SK-N-SH (cell line): ENCODE measurements at places on chromosomes 4 and X.

DNA sequence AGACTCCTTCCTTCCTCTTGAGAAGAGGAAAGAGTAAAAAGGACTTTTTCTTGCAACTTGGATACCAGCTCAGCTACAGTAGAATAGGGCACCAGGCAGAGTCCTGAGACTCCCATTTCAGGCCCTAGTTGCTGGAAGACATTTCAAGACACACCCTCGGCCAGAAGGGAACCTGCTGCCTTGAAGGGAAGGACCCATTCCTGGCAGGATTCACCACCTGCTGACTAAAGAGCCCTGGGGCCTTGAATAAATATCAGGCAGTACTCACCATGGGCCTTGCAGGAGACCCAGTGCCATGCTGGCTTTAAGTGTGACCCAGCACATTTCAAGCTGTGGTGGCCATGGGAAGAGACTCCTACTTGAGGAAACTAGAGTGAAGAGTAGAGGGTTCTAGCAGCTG lies 317.6 kb downstream of the DKK2 start:
- no peak for DNase-seq

GRCh38 chr4:102312417-102312816 lies 32.9 kb downstream of the SLC39A8 start:
- DNase-seq = no peak

DNA sequence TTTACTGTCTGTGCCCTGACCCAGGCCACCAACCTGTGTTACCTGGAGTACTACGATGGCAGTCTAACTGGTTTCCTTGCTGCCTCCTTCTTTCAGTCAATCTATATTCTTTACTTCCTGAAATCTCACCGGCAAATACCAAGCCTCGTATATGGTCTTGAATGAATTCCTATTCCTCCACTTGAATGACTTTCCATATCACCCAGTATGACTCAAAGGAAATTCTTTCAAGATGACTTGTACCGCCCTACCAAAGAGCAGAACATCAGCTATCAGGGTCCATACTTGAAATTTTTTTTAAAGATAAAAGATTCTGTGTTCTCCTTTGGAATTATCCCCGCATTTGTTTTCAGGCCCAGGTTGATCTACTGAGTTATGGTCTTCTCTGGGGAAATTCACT lies 378.0 kb downstream of the AFF2 start:
- no peak for DNase-seq

GRCh38 chr4:136847881-136848621 lies 684.2 kb downstream of the PCDH18 start:
- no peak for DNase-seq

GRCh38 chrX:131279197-131279596 lies 9.9 kb downstream of the IGSF1 start:
- no peak for DNase-seq

DNA sequence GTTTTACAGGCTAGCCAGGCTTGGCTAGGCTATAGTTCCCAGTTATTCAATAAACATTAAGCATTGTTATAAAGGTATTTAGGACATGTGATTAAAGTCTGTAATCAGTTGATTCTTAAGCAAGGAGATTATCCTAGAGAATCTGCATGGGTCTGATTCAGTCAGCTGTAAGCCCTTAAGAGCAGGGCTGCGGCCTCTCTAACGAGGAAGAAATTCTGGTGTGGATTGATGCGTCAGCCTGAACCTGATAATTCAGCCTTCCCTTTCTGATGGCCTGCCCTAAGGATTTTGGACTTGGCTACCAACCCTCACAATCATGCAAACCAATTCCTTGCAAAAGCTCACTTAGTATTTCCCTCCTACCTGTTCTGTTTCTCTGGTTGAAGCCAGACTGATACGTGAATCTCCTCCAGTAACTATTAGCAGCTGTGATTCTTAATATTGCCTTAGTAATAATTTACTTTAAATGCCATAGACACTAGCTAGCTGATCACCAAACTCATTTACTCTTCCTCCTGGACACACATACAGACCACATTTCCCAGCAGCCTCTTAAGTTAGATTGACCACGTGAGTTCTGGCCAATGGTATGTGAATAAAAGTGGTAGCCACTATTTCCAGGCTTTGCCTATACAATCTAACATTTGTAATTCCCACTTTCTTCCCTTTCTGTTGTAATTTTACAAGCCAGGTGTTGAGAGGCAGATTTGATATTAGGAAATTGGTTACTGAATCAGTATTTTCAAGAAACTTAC lies 678.0 kb upstream of the INTU start:
- no peak for DNase-seq

DNA sequence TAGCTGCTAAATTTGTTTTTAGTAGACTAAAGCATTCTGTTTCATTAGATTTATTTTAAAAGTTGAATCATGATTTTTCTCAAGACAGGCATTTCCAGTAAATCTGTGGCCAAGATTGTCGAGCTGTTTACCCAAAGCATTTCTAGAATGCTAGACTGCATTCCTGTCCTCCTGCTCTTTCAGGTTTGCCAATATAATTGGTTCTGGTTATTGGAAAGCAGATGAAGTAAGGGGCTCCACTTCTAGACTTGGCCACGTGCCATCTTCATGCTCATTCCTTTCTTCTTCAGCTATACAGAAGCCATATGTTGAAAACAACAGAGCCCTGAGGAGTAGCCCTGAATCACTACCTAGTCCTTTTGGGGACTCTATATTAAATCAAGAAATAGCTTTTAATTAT lies 62.5 kb downstream of the PGRMC2 start:
- no peak for DNase-seq

- DNase-seq = no peak
These were observed 786.2 kb downstream of the RAB28 start for GRCh38 chr4:12697970-12698369.

DNA sequence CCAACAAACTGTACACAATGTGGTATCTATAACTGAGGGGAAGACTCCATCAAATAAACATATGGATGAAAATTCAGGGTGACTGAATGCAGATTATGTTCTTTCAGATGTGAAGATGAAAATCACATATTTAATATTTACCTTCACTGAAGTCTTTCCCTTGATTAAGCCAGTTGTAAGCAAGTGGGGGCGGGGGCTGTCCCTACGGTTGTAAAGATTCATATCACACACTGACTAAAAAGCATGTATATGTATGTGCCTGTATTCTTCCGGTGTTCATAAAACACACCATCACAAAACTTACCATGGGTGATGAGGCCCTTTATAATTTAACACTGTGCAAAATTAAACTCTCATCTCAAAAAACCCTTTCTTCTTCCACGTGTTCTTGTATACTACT lies 1.3 kb downstream of the TAB3 start:
- DNase-seq = no peak

DNA sequence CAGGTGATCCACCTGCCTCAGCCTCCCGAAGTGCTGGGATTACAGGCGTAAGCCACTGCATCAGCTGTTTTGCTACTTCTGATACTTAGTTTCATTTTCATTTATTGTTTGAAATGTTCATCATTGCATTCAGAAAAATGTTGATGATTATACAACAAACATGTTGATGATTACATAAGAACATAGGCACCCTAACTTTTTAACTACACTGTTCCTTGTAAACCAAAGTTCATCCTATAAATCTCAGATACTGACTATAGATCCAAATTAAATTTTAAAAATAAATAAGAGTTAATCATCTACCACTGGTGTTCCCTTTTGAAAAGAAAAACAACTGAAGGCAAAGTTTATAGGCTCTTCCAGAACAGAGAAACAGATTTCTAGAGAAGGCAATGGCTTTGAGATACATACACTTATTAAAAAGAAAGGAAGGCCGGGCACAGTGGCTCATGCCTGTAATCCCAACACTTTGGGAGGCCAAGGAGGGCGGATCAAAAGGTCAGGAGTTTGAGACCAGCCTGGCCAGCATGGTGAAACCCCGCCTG lies 23.4 kb downstream of the TRIM75 start:
- no peak for DNase-seq

DNA sequence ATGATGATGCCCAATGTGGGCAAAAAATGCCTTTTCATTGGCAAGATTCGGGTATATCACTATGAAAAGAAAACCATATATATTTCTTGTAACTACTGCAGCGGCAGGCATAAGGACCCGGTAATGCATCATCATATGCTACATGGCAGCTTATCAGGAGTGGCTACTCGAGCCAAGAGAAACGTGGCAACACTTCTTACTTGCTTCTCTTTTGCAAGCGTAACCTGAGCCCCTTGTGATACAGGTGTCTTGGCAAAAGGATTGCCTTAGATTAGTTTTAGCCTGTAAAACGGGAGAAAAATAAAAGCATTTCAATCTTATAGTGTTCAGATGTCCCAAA lies 280.3 kb downstream of the SPRY1 start:
- no peak for DNase-seq

DNA sequence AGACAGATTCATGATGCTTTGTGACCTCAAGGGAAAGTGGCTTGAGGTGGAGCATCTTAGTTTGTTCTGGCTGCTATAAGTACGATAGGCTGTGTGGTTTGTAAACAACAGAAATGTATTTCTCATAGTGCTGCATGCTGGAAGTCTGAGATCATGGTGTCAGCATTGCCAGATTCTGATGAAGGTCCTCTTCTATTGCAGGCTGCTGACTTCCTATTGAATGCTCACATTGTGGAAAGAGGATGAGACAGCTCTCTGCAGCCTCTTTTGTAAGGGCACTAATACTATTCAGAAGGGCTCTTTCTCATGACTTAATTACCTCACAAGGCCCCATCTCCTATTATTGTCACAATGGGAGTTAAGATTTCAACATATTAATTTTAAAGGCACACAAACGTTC lies 1674.0 kb upstream of the PCDH7 start:
- no peak for DNase-seq

DNA sequence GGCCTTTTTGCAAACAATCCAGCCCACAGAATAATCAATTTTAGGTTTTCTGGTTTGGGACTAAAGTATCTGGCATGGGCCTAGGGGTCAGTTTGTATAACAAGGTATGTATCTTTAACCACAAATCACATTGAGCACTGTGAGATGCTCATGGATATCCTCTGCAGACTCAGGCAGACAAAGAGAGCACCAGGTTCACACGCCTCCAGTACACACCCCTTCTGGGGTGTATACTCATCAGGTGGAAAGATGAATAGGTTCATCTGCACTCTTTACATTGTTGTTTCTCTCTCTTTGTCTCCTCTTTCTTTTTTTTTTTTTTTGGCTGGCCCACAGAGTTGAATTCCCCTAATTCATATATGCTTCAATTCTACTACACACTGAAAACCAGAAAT lies 21.1 kb downstream of the TEC start:
- DNase-seq = no peak

- peak; percentile 18 for DNase-seq
These were observed 15.4 kb downstream of the HMGB2 start for GRCh38 chr4:173318648-173319211.

DNA sequence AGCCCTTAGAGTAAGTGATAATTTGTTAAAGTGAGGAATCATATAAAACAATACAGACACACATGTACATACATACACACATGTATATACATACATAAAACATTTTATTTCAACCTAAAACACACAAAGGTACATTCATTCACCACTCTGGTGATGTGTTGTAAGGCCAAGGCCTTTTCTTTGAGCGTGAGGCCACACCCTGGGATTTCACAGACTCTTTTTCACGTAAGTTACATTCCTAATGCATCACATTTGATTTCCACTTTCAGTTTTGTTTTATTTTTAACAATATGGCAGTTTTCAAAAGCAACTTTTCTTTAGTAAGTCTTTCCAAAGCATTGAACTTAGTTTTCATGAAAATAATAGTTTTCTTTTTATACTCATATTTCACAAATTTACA lies 170.7 kb downstream of the COL4A6 start:
- DNase-seq = no peak

- no peak for DNase-seq
These were observed 127.5 kb upstream of the RADX start for GRCh38 chrX:106484233-106484632.

- peak; percentile 48 for DNase-seq
These were observed 72.6 kb upstream of the NKX1-1 start for GRCh38 chr4:1478766-1479355.

GRCh38 chr4:122635205-122635604 lies 14.3 kb upstream of the IL21 start:
- DNase-seq = no peak

GRCh38 chr4:73589887-73590801 lies 30.1 kb downstream of the RASSF6 start:
- DNase-seq = no peak

DNA sequence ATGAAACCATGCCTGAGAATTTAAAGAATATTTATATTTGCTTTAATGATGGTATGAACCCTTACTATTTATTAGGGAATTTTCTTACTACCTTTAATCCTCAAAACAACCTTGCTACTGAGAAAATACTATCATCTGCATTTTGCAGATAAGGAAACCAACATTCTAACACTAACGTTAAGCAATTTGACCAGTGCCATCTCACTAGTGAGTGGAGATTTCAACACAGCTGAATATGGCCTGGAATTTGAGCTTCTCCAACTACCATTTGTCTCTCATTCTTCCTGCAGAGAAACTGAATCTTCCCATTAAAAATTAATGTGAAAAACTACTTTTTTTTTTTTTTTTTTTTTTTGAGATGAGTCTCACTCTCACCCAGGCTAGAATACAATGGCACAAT lies 380.9 kb upstream of the SMIM31 start:
- DNase-seq = no peak

GRCh38 chrX:72208126-72208800 lies 26.7 kb downstream of the PIN4 start:
- no peak for DNase-seq
